ENCODE measurements at places on chromosomes 13 and 19.

DNA sequence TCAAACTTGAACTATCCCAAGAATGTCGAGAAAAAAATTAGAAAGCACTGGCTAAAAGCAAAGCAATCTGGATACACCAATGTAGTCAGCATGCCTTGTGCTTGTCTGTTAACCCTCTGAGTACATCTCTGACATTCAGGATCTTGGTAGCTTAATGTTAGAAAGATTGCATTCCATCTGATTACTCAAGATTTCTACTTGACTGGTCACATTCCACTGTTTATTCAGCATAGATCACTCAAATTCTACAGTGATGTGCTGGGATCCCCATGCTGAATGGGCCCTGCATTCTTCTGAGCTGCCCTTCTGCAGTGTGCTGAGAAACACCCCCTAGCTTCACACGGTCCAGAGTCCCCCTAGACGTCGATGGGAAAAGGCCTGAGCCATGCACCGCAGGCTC, 295.4 kb upstream of the MAB21L1 start:
- DNase-seq = no peak

DNA sequence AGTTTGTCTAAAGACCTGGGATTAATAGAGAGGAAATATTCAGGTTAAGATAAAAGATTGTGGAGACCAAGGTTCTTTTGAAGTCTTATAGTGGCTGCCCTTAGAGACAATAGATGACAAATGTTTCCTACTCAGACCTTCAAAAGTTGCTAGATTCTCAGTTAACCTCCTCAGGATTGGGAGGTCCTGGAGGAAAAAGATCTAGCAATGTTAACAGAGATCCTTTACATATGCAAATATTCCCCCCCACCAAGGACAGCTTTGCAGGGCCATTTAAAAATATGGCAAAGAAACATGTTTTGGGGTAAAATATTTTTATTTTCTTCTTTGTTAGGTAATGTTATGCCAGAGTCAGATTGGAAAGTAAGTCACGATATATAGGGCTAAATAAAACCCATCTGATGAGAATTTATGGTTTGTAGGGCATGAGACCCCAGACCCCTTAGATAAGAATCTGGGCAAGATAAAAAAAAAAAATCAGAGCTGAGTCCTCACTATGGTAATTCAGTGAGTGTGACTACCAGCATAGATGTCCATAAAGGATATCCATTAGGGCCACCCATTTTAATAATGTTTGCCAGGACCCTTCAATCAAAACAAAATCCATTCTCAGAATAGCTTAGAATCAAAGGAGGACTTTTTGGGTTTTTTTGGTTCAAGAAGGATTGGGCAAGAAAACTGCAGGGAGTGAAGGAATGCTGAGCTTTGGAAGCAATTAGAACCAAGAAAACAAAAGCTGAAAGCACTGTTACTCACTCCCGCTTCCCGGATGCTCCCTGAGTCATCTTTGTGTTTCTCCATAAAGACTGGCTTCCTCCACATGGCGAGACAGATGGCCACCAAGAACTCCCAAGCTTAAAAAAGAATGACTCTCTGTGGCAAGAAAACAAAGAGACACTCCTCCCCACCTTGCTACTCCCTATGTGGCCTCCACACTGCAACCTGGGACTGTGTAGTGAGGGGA, 28.2 kb downstream of the VSTM1 start:
- no peak for DNase-seq

GRCh38 chr19:46975925-46976782, 43.5 kb upstream of the NPAS1 start:
- no peak for DNase-seq

- no peak for DNase-seq
Observed at GRCh38 chr19:30419568-30420180, 47.5 kb downstream of the ZNF536 start.

DNA sequence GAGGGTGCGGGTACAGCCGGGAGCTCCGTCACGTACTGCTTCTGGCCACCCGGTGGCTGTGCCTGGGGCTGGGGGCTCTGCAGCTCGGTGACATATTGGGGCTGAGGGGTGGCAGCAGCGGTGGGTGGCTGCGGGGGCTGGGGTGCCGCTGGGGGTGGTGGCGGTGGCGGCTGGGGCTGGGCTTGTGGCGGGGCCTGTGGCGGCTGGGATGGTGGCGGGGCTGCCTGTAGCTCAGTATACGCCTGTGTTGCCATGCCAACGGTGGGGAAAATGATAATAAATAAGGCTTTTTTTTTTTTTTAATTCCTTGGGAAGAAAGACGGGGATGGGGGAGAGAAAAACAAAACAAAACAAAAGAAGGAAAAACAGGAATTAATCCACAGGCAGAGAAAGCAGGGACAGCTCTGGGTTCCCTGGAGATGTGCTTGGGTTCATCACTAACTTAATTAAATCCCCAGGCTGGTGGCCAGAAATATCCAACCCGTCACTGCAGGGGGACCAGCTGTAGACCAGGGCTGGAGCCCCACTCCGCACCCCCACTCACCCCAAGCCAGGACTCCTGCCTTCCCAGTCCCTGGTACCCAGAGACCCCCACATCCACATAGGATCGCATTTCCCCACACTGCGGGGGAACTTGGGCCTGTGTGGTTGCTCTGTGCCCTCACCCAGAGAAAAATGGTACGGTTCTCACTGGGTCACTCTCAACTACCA, 12.4 kb downstream of the RFX1 start:
- no peak for DNase-seq

GRCh38 chr19:4229179-4229931, at the start of gene EBI3:
Gene EBI3, plus strand, starts transcription at chr19:4229523. Its CDS starts 28 bp downstream, at chr19:4229551.
- no peak for DNase-seq

DNA sequence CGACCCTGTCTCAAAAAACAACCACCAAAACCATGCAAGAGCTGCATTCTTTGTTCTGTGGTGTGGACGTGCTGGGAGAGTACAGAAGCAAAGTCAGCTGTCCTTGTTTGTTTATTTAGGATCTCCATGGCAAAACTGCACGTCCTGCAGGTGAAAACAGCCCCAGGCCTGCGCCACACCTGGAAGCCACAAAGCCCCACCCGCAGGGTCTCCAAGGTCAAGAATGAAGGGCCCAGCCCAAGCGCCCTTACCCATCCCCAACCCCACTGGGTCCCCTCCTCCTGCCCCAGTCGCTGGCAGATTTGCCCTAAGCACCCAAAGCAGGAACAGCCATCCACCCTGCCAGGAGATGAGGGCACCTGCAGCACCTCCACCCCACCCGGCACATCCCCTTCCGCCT, 10.5 kb downstream of the MBD3 start:
- no peak for DNase-seq

- no peak for DNase-seq
Observed at GRCh38 chr13:86476656-86477055, 677.4 kb upstream of the SLITRK6 start.

DNA sequence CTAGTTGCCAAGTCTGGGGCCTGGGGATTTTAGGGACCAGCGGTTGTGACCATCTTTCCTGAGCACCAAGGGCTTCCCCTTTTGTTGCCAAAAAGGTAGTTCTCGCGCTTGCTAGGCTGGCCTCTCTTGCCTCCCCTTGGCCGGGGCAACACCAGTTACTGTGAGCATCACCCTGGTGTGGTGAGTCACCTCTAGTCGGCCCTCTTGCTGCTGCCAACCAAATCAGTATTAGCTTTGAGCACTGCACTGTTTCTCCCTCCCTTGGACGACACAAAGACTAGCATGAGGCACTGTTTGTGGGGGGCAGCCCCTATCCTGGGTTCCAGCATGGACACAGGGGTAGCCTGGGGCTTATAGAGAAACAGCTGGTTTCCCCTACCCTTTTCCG, 6.9 kb downstream of the SYDE1 start:
- DNase-seq = no peak
